ENCODE measurements at places on chromosomes 6 and 20.

DNA sequence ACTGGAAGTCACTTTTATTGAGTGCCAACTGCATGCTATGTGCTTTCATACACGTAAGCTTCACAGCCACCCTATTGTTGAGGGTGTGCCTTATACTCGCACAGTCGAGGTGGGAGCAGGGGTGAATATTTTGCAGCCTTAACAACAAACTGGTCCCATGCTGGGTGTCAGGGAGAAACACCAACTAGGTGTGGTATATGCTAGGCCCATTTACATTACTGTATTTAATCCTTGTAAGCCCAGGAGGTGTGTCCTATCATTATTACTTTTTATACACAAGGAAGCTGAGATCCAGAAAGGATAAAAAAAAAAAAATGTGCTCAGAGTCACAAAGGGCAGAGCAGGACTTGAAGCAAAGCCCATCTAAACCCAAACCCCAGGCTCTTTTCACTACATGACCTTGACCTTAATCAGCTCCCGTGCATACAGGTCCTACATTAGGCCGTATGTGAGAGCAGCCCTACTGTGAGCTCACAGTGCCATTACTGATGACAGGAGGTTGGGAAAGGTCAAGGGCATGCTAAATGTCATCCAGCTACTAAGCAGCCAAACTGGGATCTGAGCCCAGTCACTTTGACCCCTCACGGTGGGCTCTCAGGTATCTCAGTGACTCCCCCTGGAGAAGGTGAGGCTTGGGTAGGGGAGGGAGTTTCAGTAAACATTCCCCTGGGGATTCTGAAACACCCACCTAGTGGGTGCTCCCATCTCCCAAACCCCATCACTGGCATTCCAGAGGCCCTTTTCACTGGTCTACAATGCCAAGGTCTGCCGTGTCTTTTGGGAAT is 61.7 kb downstream of the BFSP1 start:
- no peaks in the 10 kb centered on the region for H3K36me3 ChIP-seq
- H3K4me3 ChIP-seq = no peak overlapping the region
- no peak overlapping the region for H3K27ac ChIP-seq
- H3K27me3 ChIP-seq = no peaks in the 10 kb centered on the region

- H3K4me3 ChIP-seq = no peak overlapping the region
- H3K4me1 ChIP-seq = no peaks in the 10 kb centered on the region
- DNase-seq = no peak
- H3K27me3 ChIP-seq = no peaks in the 10 kb centered on the region
These were observed 27.7 kb upstream of the VEGFA start for GRCh38 chr6:43742285-43742684.

- H3K4me3 ChIP-seq = no peak overlapping the region
- H3K36me3 ChIP-seq = no peaks in the 10 kb centered on the region
- no peak overlapping the region for H3K27ac ChIP-seq
- peaks cover 1% of the 10 kb centered on the region for H3K27me3 ChIP-seq
- no peak for DNase-seq
- H3K4me1 ChIP-seq = no peaks in the 10 kb centered on the region
These were observed 128.7 kb downstream of the SYNE1 start for GRCh38 chr6:152508477-152508876.

DNA sequence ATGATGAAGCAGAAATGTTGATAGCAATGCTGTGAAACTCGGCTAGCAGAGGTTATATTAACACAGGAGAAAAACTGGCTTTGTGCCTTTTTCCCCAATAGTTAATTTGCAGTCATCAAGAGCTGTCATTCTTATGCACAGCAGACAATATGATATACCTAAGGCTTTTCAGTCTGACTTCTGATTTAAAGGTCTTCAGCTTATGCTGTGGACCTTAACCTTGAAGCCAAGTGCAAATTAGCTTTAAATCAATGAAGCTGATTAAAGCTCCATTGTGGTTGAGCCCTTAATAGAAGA is 171.6 kb upstream of the ID4 start:
- H3K27ac ChIP-seq = no peak overlapping the region
- no peaks in the 10 kb centered on the region for H3K4me1 ChIP-seq

GRCh38 chr6:80566361-80566760 is 459.9 kb downstream of the BCKDHB start:
- no peaks in the 10 kb centered on the region for H3K27me3 ChIP-seq
- no peak for DNase-seq
- no peaks in the 10 kb centered on the region for H3K4me1 ChIP-seq
- H3K4me3 ChIP-seq = no peak overlapping the region
- no peaks in the 10 kb centered on the region for H3K36me3 ChIP-seq
- H3K27ac ChIP-seq = no peak overlapping the region
